Naive thymus-derived CD4-positive, alpha-beta T cell (primary cell): ENCODE measurements at places on chromosomes 2 and 18.
A peak's percentile ranks its signal among the peaks of the same experiment; 100 is the strongest.

- DNase-seq = no peak
Measured at GRCh38 chr2:229930656-229931055, 8.4 kb downstream of the FBXO36 start.

DNA sequence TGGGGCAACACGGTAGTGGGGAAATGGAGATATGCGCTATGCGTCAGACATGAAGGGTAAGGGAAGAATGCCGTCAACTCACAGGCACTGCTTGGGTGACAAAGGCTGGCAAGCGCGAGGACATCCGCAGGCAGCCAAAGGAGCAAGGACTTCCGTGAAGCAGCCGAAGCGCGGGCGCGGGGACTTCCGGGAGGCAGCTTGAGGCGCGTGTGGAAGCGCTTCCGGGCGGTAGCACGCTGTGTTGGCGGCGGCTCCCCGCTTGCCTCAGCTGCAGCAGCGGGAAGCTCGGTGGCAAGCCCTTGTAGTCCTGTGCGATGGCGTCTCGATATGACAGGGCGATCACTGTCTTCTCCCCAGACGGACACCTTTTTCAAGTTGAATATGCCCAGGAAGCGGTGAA lies at the start of gene PSMA8:
TSS of gene PSMA8 (plus strand) at position 218 of the 400 bp plus-strand sequence. CDS start at position 315, 97 bp downstream.
- peak; percentile 44 for DNase-seq

GRCh38 chr2:147374423-147374811 lies 470.4 kb upstream of the ACVR2A start:
- no peak for DNase-seq

- DNase-seq = no peak
Measured at GRCh38 chr2:237320801-237321560, 93.0 kb downstream of the COL6A3 start.

DNA sequence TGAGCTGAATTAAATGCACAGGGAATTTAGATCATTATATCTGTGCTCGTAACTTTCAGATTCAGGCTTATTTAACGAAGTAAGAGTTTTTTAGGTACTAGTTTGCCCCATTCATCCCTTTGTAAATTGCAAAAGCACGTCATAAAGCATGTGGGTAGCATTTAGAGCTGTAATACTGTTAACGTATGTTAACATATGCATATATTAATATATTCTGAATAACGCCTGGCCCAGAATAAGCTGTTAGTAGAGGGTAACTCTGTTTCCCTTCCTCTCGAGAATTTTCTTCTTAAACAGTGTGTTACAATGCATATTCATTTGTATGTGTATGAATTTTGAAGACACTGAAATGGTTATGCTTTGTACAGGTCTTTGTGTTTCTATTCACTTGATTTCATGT lies 30.5 kb downstream of the KDM3A start:
- DNase-seq = no peak

DNA sequence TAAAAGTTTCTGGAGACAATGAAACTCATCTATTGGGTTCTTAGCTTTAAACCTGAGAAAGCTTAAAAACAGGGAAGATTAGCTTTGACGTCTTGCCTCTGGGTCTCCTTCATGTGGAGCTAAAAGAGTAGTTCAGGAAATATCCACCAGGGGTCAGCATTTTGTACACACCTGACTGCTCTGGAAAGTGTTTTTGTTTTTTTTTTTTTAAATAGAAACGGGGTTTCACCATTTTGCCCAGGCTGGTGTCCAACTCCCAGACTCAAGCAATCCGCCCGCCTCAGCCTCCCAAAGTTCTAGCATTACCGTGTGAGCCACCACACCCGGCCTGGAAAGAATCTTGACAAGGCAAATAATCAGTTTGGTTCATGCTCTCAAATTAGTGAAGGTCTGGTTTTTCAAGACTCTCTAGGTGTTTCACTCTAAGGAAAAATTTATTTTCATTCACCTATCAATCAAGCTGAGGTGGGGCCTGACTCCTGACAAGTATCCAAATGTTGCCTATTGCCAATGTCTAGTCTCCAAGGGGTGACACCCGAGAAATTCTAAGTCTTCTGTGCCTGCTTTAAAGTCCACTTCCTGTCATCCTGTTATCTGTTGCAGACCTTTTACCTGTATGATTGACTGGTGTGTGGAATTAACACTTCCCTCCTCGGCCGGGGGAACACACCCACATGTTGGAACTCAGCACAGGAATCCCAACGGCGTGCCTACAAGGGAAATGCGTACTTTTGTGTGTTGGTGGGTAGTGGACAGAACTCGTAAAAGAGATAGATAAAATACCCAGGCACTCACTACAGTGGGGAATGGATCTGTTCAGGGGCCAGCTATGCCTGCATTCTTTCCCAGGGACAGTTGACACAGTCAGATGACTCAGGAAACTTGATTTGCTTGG lies 11.3 kb downstream of the IL1RN start:
- DNase-seq = peak; percentile 79

GRCh38 chr2:55087501-55087900 lies 37.2 kb upstream of the RTN4 start:
- no peak for DNase-seq

DNA sequence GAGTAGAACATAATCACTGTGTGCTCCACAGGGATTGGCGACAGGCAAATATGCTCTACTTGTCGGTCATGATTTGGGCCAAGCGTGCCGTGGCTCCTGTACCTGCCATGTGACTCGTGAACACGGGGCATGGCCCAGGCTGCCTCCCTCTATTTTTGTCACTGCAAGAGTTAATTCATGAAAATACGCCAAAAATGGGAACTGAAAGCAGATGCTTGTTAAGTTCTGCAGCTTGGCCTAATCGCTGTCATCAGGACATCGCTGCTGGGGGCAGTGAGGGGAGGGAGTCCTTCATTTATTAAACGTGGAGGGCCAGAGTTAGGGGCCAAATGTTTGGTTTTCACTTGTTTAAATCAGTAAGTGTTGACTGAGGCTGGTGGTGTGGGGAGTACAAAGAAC lies 177.8 kb downstream of the BCL2 start:
- DNase-seq = no peak

DNA sequence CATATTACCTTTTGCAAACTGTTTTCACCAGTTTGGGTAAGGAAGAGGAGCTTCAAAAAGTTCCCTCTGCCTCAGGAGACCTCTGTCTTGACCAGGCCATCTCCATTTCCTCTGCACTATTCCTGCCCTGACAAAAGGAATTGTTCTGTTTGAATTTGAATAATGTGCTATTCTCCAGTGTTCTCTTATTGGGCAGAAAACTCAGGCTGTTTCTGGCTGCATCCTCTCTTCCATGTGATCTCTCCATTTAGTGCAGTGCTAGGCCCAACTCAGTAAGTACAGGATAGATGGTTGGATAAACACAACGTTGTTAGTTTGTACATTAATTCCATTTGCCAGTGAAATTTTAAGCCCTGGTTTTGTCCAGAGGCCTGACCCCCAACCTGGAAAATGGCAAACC lies 102.2 kb upstream of the CELF4 start:
- DNase-seq = no peak

- DNase-seq = no peak
Measured at GRCh38 chr2:237868631-237869342, 9.4 kb downstream of the RAMP1 start.

- no peak for DNase-seq
Measured at GRCh38 chr2:173803449-173803848, 161.7 kb downstream of the SP3 start.

- DNase-seq = no peak
Measured at GRCh38 chr2:240400371-240401161, 34.9 kb upstream of the GPC1 start.

GRCh38 chr18:8699948-8700347 lies 5.4 kb upstream of the MTCL1 start:
- no peak for DNase-seq

- DNase-seq = no peak
Measured at GRCh38 chr2:102788885-102789260, 27.0 kb downstream of the TMEM182 start.

- DNase-seq = no peak
Measured at GRCh38 chr2:217166241-217166850, 306.5 kb upstream of the TNP1 start.

GRCh38 chr2:6368281-6368680 lies 497.4 kb downstream of the CMPK2 start:
- DNase-seq = no peak

DNA sequence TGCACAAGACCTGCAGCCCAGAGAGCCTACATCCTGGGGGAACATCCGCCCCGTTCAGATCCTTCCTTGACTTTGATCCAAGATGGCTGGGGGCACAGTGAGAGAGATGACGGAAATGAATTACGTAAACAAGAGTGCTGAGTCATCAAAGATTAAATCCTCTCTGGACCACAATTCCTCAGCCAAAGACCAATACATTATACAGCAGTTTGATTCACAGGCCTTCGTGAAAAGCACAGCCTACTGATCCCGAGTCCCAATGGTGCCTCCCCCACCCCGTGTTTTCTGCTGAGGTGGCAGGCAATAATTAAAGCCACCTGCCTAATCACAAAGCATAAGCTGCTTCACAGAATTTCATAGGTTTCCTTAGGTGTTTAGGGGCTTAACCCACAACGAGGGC lies 43.0 kb downstream of the MYO5B start:
- DNase-seq = no peak

DNA sequence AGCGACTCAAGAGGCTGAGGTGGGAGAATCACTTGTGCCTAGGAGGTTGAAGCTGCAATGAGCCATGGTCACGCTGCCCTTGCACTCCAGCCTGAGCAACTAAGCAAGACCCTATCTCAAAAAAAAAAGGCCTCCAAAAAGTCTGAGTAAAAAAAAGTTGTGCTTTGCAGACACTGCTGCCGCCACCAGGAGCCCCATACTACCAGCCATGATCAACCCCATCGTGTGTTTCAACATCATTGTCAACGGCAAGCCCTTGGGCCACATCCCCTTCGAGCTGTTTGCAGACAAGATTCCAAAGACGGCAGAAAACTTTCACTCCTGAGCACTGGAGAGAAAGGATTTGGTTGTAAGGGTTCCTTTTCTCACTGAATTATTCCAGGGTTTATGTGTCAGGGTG lies 137.1 kb downstream of the INO80D start:
- DNase-seq = no peak

- DNase-seq = no peak
Measured at GRCh38 chr2:149650006-149650405, 62.4 kb upstream of the MMADHC start.

DNA sequence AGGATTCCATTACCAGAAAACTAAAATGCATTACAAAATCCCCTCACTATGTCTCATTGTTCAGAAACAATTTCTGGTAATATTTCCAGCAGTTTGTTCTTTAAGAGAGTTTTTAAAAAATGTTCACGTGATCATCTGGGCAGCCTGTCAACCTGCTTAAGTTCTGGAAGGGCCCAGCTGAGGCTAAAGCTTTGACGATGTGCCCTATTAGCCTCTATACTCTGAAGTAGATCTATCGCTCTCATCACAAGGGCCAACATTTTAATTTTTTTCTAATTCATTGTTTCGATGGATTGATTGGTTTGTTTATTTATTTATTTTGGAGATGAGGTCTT lies 205.8 kb downstream of the PRKCE start:
- DNase-seq = no peak

DNA sequence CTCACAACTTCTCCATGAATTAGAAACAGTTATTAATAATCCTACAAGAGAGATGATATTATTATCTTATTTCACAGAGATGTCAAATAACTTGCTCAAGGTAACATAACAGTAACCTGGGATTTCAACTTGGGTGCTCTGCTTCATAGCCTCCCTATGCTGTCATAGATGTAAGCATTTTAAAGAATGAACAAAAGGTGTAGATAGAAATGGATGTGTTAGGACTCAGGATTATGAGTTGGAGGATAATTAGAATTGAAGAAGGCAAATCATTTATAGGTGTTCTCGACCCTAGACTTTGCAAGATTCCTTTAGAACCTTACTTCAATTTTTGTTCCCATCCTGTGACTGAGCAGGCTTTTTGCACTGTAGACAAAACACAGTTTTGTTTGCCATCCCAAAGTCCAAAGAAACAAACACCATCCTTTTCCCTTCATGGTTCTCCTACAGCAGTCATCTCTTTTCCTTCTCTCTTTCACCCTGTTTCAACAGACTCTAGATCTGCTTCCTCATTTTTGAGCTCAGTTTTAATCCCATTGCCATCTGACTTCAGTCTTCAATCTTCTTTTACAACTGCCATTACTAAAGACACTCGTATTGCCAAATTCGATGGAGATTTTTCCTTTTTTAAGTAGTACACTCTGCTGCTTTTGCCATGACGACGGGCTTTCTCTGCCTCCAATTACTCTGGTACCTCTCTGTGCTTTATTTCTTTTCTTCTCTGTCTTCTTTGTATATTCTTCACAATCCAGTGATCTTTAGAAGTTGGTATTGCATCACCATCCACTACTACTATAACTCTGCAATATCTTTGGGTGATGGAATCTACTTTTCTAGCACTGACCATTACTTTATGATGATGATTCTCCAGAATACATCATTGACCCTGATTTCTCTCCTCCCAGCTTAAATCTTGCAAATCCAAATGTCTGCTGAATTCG lies 4.5 kb downstream of the HNMT start:
- DNase-seq = no peak

DNA sequence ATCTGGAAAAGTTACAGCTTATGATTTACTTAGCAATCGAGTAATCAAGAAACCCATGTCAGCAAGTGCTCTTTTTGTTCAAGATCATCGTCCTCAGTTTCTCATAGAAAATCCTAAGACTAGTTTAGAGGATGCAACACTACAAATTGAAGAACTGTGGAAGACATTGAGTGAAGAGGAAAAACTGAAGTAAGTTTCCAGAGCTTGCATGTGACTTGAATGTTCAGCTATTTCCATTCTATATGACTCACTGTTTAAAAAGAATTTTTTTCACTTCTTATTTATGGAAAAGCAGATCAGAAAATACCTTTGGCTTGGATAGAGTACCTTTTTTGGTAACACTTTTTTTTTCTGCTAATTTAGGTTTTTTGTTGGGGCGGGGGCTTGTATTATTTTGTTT lies 70.7 kb downstream of the PMS1 start:
- no peak for DNase-seq

DNA sequence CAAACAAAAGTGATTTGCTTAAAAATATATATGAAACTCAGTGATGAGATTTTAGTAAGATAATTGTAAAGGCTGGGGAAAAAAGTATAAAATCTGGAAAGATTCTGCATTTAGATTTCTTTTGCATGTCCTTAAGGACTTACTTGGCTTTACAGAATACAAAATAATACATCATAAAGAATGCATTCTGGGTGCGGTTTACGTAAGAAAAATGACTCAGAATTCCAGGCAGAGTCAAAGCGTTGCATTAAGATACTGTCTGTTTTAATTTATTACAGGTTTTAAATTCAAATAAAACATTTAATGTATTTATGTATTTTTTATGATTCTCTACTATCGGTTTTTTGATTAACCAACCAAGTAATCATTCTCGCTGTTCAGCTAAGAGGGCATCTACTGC lies 178.0 kb downstream of the SH3BP4 start:
- no peak for DNase-seq

GRCh38 chr2:71001981-71002570 lies 7.4 kb upstream of the TEX261 start:
- no peak for DNase-seq

GRCh38 chr2:230842473-230842872 lies 22.3 kb upstream of the ITM2C start:
- DNase-seq = no peak

- DNase-seq = no peak
Measured at GRCh38 chr2:42228101-42228500, 58.9 kb downstream of the EML4 start.

GRCh38 chr2:144131042-144131441 lies 388.9 kb downstream of the ZEB2 start:
- no peak for DNase-seq

- DNase-seq = peak; percentile 54
Measured at GRCh38 chr2:219441451-219442255, 7.0 kb downstream of the SPEG start.
